ENCODE measurements at places on chromosomes 12 and 14.

DNA sequence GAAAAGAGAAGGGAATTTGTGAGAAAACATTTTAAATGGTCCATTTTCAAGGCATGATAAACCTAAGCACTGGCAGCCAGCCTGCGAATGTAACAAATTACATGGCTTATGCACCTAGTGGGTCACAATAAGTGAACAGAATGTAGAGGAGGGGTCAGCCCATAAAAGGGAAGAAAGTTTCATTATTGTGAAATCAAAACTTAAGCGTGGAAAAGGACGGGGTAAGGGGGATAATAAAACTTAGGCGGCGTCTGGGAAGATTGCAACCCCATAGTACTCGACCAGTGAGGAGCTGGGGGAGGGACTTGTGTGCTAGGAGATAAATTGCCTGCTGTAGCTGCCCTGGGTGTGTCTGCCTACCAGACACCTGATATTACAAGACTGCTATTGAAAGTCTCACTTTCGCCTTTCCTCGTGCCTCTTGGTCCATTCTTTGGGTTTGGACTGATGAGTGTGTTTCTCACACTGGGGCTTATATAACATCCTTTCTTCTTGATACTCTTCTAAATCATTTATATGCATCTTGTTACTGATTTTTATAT is 40.6 kb downstream of the ZDHHC17 start:
- no peak for DNase-seq

GRCh38 chr14:26204728-26205479 is 392.9 kb downstream of the NOVA1 start:
- DNase-seq, result peak; percentile 96

- DNase-seq, result no peak
Measured at GRCh38 chr14:60878121-60878520, 102.8 kb downstream of the TRMT5 start.

- DNase-seq, result no peak
Measured at GRCh38 chr12:1418144-1418543, 176.2 kb downstream of the FBXL14 start.

- no peak for DNase-seq
Measured at GRCh38 chr14:104804481-104805325, 3.8 kb downstream of the ZBTB42 start.

DNA sequence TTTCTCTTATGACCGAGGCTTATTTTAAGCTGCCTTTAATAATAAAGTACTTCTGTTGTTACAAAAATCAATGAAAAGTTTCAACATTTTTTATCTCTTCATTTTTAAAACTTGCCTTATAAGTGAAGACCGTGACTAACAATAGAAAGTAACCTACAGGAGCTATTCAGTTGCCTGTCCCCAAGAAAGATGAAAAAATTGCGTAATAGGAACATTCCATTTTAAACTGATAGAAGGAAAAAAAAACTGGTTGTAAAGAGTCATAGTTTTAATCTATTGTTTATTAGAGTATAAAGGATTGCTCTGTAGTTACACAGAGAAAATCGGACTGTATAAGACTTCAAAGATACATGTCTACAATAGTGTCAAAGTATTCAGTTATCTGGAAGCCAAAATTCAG is 83.3 kb downstream of the DAAM1 start:
- no peak for DNase-seq

- DNase-seq, result no peak
Measured at GRCh38 chr12:14920475-14921126, 17.7 kb downstream of the ERP27 start.

DNA sequence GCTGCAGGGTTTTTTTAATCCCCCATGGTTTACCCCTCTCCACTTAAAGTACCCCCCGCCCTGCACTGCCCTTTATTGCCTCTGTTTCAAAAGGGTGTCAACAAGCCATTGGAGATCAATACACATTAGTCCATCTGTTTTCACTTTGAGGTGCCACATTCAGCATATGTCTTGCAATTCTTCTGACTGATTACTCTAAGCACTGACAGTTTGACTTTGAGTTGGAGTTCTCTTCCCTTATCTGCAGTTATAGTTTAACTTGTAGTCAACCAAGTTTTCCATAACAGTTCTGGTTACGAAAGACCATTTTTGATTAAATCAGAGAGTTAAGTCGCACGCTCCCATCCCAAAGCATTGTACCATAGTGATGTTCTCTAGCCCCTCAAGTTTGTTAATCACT is 260.8 kb upstream of the TBX3 start:
- DNase-seq, result no peak

- no peak for DNase-seq
Measured at GRCh38 chr12:76471579-76471978, 88.0 kb downstream of the OSBPL8 start.

GRCh38 chr12:53560912-53561589 is 53.8 kb upstream of the NPFF start:
- DNase-seq, result no peak

GRCh38 chr12:59615392-59616165 is 19.8 kb downstream of the SLC16A7 start:
- DNase-seq, result no peak

GRCh38 chr12:47904713-47905709 is at the start of gene VDR:
Gene VDR (minus strand): TSS chr12:47904994. CDS start chr12:47879113, 25,881 bp downstream.
- DNase-seq, result peak; percentile 1

- no peak for DNase-seq
Measured at GRCh38 chr12:4293299-4293965, 19.9 kb downstream of the CCND2 start.

- no peak for DNase-seq
Measured at GRCh38 chr12:49428793-49429192, 61.5 kb downstream of the SPATS2 start.
